Foreskin melanocyte (primary cell): ENCODE measurements at places on chromosomes 13 and 19.

GRCh38 chr13:32726374-32727037 is 140.3 kb downstream of the PDS5B start:
- no peak for DNase-seq

DNA sequence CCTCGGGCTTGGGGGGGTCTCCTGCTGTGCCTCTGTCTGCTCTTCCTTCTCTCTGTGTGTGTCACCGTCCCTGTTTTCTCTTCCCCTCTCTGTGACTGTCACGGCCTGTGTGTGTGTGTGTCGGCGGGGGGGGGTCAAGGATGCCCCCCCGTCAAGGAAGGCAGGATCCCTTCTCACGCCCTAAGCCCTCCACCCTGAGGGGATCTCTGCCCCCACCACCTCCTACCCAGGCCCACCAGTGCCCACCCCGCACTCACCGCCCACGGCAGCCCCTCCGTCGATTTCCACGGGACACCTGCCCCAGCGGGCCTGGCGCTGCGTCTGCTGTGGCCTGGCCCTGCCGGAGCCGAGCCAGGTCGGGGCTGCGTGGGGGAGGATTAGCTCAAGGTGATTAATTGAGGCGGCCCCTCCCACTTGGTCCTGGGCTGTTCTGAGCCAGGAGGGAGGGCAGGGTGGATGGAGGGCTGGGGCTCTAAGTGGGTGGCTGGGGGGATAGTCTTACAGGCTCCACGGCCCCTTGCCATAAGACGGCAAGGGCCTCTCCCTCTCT is at the start of gene RAX2:
TSS of gene RAX2 (minus strand) at position 323 of the 550 bp plus-strand sequence. CDS start 486 bp downstream, outside the sequence.
- no peak for DNase-seq

GRCh38 chr13:110161112-110161882 is 145.7 kb downstream of the COL4A1 start:
- DNase-seq = no peak

DNA sequence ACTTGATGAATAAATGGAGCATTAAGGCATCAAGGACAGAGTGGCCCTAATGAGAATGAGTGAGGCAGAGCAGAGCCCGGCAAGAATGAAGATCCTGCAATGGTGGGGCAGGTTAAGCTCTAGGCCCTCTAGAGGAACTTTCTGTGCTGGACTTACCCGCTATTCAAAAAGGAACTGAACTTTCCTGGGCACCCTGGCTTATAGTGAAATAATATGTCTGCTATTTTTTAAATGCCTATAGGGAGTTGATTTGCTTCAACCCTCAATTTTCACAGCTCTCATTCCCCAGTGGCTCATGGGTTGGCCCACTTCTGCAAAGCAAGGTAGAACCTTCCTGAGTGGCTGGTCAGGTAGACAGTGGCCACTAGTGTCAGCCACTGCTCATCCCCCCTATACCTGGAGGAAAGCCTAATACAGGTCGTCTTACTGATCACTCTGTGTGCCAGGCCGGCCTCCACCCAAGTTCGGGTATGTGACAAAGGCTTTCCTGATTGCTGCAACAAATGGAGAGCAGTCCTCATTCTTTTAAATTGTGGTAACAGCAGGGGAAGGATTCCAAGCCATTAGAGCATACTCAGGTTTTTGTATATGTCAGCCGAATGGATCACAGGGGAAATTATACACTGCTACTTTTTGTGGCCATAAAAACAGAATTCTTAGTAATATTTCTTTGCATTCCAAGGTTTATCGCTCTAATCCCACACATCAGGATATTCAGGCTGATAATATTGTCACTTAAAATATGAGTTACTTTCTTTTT is 103.0 kb downstream of the KL start:
- DNase-seq = no peak

DNA sequence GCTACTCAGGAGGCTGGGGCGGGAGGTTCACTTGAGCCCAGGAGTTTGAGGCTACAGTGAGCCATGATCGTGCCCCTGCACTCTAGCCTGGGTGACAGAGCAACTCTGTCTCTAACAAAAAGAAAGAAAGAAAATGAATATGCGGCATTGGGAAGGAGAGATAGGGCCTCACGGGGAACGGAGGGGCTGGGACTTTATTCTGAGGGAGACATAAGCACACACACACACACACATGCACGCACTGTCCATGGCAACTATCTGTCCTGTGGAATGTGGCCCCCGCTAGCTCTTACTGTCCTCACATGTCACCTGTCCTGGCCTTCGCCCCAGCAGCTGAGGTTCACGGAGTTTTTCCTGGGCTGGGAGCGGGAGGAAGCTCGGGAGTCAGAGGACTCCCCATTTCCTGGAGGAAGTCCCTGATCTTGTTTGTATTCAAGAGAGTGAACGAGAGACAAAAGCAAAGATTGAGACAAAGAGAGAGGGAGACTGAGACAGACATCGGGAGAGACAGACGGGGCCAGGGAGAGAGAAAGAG is 654 bp downstream of the STAP2 start:
- DNase-seq = peak; percentile 32

- no peak for DNase-seq
These were observed 77.7 kb upstream of the PRR20A start for GRCh38 chr13:57063007-57063406.

- DNase-seq = no peak
These were observed 13.2 kb downstream of the MAG start for GRCh38 chr19:35305181-35305580.

DNA sequence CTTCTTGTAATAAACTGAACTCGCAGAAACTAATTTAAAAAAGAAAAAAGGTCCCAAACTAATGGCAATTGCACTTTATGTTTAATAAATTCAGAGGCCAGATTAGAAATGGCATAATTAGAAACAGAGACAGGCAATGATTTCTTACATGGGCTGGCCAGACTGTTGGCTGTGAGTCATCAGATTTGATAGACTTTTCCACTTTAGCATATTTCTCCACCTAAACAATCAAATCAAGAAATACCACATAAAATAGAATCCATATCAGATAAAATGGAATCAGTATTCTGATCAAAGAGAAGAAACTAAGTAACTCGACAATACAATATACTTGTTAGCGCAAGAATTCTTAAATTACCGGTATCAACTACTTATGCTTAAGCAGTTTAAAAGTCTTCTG is 29.0 kb downstream of the EXOSC8 start:
- DNase-seq = no peak

- no peak for DNase-seq
These were observed 84.5 kb upstream of the IRS2 start for GRCh38 chr13:109870696-109871370.

DNA sequence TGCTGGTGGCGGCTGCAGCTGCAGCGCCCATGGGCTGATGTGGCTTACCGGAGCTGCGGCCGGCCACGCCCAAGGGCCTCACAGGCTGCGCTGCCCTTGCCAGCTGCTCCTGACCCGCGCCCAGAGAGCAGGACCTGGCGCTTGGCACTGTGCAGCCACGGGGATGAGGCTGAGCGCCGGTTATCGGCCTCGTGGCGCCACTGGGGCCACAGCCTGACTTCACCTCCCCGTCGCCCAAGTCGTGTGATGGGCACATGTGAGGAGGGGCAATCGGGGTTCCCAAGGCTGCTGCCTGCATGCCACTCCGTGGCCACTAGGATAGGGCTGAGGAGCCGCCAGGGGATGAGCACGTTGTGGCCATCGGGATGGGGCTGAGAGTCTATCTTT is 77.2 kb upstream of the PABPC3 start:
- no peak for DNase-seq

DNA sequence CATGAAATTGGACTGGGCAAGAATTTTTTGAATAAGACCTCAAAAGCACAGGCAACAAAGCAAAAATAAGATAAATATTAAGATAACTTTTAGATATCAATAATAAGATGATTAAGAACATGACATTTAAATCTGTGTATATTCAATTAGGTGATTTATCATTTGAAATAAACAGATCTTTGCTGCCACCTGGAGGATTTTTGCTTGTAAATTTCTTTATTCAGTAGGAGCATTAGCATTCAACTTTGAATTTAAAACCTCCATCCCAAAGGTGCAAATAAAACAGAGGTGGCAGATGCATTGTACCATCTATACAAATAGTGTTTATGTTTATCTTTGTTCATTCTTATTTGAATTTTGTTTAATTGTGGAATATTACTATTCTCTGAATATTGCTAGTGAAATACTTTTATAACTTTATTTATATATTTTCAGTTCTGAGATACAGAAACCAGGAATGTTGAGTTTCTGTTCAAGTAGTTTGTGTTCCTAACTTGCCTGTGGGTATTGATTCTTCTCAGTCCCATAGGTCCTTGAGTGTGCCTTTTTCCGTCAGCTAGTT is 20.9 kb downstream of the COG6 start:
- DNase-seq = peak; percentile 28

- DNase-seq = no peak
These were observed 52.7 kb upstream of the ZDHHC20 start for GRCh38 chr13:21511849-21512248.

GRCh38 chr13:44244288-44244687 is 129.3 kb upstream of the SERP2 start:
- DNase-seq = peak; percentile 87

DNA sequence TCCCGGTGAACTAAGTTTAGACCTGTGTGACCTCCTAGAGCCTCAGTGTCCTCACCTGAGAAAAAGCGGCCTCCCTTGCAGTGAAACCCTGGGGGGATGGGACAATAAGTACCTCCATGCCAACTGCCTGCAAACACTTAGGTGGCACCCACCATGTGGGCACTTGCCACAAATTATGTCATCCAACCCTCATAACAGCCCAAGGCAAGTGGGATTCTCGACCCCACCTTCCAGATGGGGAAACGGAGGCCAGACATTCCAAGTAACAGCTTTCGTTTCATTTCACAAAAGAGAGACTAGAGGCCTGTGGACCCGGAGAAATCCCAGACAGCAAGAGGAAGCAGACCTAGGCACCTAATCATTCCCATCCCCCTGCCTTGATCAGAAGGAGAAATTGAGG is 6.9 kb downstream of the REX1BD start:
- no peak for DNase-seq

DNA sequence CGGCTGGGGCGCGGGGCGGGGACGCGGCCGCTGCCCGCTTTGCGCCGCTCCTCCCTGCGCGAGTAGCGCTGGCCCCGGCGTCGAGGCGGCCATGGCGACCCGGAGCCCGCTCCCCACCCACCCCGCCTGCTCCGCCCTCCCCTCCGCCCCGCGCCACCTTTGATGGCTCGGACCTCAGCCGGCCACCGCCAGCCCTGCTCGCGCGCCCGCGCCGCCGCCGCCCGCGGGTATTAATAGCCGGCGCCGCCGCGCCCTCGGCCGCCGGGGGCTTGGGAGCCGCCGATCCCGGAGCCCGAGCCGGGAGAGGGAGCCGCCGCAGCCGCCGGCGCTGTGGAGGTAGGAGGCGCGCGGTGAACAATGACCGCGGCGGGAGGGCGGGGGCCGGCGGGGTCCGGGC is 261 bp downstream of the FARP1 start:
- no peak for DNase-seq

DNA sequence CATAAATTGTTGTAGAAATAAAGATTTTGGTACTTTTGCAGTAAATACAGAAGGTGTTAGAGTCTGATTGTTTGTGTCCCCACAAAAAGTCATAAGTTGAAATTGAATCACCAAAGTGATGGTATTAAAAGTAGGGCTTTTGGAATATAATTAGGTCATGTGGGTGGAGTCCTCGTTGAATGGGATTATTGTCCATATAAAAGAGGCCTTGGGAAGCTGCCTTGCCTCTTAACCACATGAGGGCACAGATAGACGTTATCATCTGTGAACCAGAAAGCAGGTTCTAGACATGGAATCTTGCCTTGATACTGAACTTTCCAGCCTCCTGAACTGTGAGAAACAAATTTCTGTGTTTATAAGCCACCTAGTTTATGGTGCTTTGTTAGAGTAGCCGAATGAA is 186.8 kb downstream of the PRR20E start:
- DNase-seq = peak; percentile 51

DNA sequence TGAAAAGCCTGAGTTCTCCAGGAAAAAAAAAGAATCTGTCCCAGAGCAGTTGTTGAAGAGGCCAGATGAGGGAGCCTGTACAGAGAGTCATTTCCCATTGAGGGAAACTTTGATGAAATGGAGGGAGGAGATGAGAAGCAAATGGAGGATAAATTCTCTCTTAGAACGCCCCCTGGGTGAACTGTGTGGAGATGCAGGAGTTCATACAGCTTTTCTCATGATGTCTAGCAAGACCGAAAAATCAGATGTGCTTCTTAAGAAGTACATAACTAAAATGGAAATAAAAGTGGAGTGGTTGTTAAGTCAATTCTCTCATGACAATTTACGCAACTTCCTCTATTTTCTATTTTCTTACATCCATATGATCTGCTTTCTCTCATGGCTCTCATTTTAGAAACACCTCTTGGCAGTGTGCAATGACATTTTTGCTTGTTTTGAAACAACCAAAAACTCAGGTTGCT is 1263.1 kb downstream of the PCDH9 start:
- peak; percentile 36 for DNase-seq

DNA sequence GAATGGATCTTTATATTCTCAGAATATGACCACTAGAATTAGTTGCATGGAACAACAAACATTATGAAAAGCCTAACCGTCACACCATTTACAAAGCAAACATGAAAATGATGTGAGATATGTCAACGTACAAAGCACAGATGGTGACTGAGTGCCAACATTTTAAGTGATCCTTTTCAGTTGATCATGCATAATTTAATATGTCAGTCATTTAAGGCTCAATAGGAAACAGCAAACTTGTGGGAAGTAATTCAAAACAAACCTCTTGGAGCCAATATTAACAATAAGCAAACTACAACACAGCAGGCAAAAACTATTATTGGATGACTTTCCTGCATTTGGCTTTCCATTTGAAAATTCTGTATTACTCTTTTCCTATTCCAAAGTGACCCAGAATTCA is 277.6 kb downstream of the SLITRK6 start:
- no peak for DNase-seq

DNA sequence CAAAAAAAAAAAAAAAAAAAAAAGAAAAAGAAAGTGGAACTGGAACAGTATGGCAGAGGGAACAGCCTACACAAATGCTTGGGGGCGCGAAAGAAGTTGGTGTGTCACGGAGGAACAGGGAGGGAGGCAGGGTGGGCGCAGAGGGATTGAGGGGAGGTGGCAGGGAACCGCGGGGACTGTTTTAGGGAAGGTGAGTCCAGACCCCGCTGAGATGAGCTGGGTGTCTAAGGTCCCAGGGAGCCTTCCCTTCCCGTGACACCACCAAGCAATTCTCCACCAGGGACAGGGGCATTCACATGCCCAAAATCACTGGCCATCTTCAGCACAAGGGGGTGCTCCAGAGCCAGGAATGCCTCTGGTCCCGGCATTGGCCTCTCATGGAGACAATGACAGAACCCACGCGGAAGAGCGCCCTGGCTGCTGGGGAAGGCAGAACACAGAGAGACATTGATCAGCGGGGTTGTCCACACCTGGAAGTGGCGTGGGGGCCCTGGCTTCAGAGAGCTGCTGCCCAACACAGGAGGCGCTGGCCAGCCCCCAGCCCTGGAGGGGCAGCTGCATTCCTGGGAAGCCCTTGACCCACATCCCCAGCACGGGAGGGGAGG is 6.9 kb downstream of the PEAK3 start:
- DNase-seq = peak; percentile 66

DNA sequence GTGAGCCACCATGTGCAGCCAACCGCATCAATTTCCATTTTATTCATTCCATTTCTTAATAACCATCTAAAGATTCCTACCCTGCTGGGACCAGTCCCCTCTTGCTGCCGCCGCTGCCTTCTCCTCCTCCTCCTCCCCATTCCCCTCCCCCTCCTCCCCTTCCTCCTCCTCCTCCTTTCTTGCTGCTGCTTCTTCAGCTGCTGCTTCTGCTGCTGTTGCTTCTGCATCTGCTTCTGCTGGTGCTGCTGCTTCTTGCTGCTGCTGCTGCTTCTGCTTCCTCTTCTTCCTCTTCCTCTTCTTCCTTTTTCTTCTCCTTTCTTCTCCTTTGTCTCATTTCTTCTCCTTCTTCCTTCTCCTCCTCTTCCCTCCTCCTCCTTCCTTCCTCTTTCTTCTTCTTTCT is 20.0 kb upstream of the SPRYD7 start:
- no peak for DNase-seq

- no peak for DNase-seq
These were observed 142.3 kb downstream of the KLF12 start for GRCh38 chr13:73991884-73992283.
